ENCODE measurements at places on chromosomes 7 and 10. TPM values are rescaled to one million over a fixed set of nuclear protein-coding genes. Genes with fewer than 3 reads are reported as not detected.

Gene ZNF783
- total RNA-seq: 12.5 TPM

DNA sequence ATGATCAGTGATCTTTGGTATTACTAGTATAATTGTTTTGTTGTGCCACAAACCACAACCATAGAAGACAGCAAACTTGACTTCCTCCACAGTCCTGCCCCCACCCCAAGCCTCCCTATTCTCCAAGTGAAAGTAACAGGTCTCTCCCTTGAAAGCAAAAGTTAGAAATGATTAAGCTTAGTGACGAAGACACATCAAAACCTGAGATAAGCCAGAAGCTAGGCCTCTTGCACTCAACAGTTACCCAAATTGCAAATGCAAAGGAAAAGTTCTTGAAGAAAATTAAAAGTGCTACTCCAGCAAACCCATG, 7.5 kb downstream of the SAR1A start:
- H3K4me1 ChIP-seq: peaks cover 30% of the 10 kb centered on the region
- no peak for DNase-seq
- H3K4me3 ChIP-seq: no peak overlapping the region
- no peak overlapping the region for H3K27ac ChIP-seq

DNA sequence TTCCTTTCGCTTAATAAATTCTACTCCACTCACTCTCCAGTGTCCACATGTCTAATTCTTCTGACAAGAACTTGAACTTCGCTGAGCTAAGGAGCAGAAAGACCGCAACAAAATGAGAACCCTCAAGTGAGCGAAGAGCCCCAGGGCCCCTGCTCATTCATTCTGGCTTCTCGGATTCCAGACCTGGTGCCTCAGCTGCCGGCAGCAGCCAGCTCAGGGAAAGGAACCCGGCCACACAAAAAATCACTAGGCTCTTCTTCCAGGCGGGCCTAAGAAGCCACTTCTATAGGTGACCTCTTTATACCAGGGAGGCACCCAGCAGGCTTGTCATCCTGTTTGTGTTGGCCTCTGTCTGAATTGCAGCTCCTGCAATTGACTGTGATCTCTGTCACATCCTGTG, 33.3 kb downstream of the OTUD1 start:
- no peaks in the 10 kb centered on the region for H3K27me3 ChIP-seq
- no peak overlapping the region for H3K4me3 ChIP-seq
- H3K27ac ChIP-seq: no peak overlapping the region
- DNase-seq: no peak
- no peaks in the 10 kb centered on the region for H3K36me3 ChIP-seq

Gene SFMBT2
- total RNA-seq: 1.6 TPM

- H3K36me3 ChIP-seq: no peaks in the 10 kb centered on the region
- H3K4me3 ChIP-seq: no peak overlapping the region
- H3K27ac ChIP-seq: no peak overlapping the region
- no peak for DNase-seq
- no peaks in the 10 kb centered on the region for H3K27me3 ChIP-seq
Observed at GRCh38 chr10:44426247-44427034, 41.5 kb upstream of the CXCL12 start.

- H3K27ac ChIP-seq: no peak overlapping the region
- no peak overlapping the region for H3K4me3 ChIP-seq
- H3K4me1 ChIP-seq: no peaks in the 10 kb centered on the region
- DNase-seq: no peak
Observed at GRCh38 chr10:26637521-26638275, 59.8 kb upstream of the PDSS1 start.

Gene MMP21
- not detected for total RNA-seq

DNA sequence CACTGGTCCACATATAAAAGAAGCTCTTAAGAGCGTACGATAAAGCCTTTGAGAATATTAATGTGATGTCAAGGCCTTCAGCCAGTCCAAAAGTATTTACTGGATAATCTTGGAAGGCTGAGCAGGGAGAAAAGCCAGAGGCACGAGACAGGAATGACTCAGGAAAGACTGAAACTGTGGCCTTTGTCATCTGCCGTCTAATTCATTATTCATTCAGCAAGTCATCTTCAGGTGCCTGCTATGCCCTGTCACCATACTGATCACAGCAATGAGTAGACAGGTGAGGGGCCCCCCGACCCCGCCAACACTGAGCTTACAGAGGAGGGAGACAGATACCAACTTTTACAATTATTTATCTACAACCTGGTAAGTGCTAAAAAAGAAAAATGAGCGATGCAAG, 78.9 kb downstream of the VOPP1 start:
- H3K27me3 ChIP-seq: no peaks in the 10 kb centered on the region
- H3K4me3 ChIP-seq: no peak overlapping the region
- H3K36me3 ChIP-seq: no peaks in the 10 kb centered on the region
- no peak overlapping the region for H3K27ac ChIP-seq
- H3K4me1 ChIP-seq: no peaks in the 10 kb centered on the region

GRCh38 chr7:138975343-138976104, 5.7 kb downstream of the KIAA1549 start:
- no peak overlapping the region for H3K27ac ChIP-seq
- DNase-seq: peak; percentile 43
- H3K36me3 ChIP-seq: no peaks in the 10 kb centered on the region
- H3K4me3 ChIP-seq: no peak overlapping the region

Gene MYL10
- total RNA-seq: not detected

Gene CCDC172
- not detected for total RNA-seq

Gene NACAD
- total RNA-seq: 0.78 TPM

DNA sequence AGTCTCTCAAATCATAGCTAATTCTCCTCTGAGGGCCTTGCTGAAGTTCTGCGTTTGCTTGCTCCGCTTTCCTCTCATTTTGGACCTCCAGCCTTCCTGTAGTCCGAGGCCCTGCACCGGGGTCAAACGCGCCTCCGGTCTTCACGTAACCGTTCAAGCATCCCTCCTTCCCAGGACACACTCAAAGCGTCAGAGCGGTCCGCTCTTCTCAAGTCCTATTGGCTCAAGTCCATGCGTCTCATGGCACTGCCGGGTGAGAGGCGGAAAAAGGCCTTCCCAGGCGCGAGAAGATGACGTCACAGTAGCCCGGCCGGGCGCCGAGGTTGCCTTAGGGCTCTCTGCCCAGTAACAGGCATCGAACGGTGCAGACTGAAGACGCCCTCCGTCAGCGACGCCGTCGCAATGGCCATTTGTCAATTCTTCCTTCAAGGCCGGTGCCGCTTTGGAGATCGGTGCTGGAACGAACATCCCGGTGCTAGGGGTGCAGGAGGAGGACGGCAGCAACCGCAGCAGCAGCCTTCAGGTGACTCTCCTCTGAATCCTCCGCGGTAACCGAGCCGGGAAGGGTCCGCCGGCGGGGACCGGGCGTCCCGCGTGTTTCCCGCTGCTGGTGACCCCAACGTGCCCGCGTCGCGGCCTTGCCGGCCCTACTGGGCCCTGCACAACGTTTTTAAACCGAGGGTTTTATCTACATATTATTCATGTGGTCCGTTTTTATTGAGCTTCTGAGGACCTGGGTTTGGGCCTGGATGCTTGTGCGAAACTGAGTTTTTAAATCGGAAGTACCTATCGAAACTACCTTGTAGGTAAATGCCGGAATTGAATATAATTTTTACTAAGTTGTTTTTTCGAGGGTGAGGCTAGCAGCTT, at the start of gene NUP42:
Gene NUP42 (plus strand): TSS at position 365 of the 870 bp plus-strand sequence. CDS start 38 bp downstream, at position 403.
- H3K4me1 ChIP-seq: peaks cover 26% of the 10 kb centered on the region
- H3K4me3 ChIP-seq: peak within 1 kb of the TSS; percentile 99
- DNase-seq: peak; percentile 95

DNA sequence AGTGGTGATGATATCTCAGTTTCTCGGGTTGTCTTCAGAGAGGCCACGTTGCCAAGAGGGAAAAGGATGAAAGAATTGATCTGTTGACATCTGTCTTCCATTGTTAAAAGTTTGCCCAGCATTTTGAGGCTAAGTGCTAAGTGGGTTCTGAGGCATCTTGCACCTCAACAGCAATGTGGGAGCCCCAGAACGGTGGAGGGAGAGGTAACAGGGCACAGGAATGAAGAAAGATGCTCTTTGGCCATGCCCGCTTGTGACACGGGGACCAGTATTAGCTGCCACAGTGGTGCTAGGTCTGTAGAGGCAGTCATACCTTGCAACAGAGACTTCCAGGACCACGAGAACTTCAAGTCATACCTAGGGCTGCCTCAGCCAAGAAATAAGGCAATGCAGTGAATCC, 106.6 kb upstream of the NUPR2 start:
- H3K36me3 ChIP-seq: no peaks in the 10 kb centered on the region
- H3K4me1 ChIP-seq: no peaks in the 10 kb centered on the region
- DNase-seq: no peak
- no peak overlapping the region for H3K4me3 ChIP-seq
- no peaks in the 10 kb centered on the region for H3K27me3 ChIP-seq
- H3K27ac ChIP-seq: no peak overlapping the region

Gene PRKAR2B
- 10.6 TPM for total RNA-seq

Gene CCL26
- total RNA-seq: not detected

- H3K27ac ChIP-seq: no peak overlapping the region
- peaks cover 59% of the 10 kb centered on the region for H3K36me3 ChIP-seq
- H3K4me1 ChIP-seq: no peaks in the 10 kb centered on the region
- no peak for DNase-seq
- no peaks in the 10 kb centered on the region for H3K27me3 ChIP-seq
Observed at GRCh38 chr7:55202150-55202913, 162.8 kb upstream of the LANCL2 start.

DNA sequence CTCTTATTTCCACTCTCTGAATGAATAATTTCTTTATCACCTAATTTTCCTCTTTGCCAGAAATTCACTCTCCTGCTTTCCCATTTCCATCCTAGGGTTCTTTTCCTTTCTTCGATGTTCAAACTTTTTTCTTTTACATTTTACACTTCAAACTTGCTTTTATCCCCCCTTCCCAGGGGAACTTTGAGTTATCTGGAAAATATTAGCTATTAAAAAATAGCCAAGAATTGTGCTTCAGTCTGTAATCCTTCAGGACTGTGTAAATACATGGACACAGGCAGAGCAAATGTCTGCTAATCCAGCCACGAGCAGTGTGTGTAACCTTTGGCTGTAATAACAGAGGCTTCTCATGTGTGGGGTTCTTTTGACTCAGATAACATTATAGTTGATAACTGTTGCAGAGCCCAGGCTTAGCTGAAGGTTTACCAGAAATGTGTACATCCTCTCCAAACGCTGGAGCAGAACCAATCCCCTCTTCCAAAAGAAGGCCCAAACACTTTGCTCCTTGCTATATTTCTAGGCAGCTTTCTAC, 4.6 kb downstream of the ASB4 start:
- no peaks in the 10 kb centered on the region for H3K36me3 ChIP-seq
- H3K27ac ChIP-seq: no peak overlapping the region
- H3K4me1 ChIP-seq: no peaks in the 10 kb centered on the region
- no peak for DNase-seq

- H3K4me3 ChIP-seq: no peak overlapping the region
- peaks cover 68% of the 10 kb centered on the region for H3K4me1 ChIP-seq
- DNase-seq: no peak
- H3K27me3 ChIP-seq: no peaks in the 10 kb centered on the region
Observed at GRCh38 chr10:119297207-119297968, 90.0 kb downstream of the GRK5 start.

DNA sequence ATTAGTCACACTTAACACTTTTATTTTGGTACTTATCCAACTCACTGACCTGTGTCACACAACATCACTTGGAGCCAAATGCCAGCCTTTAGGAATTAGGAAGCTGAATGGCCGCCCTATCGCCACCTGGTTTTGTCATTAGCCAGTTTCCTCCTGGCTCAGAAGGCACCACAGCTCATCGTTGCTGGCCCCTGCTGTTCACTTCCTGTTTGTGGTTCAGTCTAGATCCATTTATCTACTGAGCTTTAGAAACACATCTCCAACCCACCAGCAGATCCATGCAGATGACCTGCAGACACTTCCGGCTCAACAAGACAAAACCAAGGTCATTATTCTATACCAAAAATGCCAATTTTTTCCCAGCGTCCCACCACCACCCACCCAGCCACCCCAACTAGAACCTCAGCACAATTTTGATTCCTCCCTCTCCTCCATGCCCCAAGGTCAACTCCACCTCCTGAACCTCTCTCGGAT, 193.5 kb upstream of the NEBL start:
- H3K4me3 ChIP-seq: no peak overlapping the region
- DNase-seq: no peak
- H3K36me3 ChIP-seq: no peaks in the 10 kb centered on the region
- H3K27ac ChIP-seq: no peak overlapping the region

- no peak overlapping the region for H3K27ac ChIP-seq
- no peak overlapping the region for H3K4me3 ChIP-seq
- H3K4me1 ChIP-seq: no peaks in the 10 kb centered on the region
- H3K36me3 ChIP-seq: no peaks in the 10 kb centered on the region
- no peaks in the 10 kb centered on the region for H3K27me3 ChIP-seq
Observed at GRCh38 chr10:121378251-121378801, 219.9 kb downstream of the FGFR2 start.

Gene ATOH7
- not detected for total RNA-seq

GRCh38 chr10:88164471-88164870, 301.0 kb downstream of the PTEN start:
- no peaks in the 10 kb centered on the region for H3K4me1 ChIP-seq
- DNase-seq: no peak
- H3K27me3 ChIP-seq: no peaks in the 10 kb centered on the region
- H3K36me3 ChIP-seq: no peaks in the 10 kb centered on the region
- H3K27ac ChIP-seq: no peak overlapping the region
- H3K4me3 ChIP-seq: no peak overlapping the region

- H3K36me3 ChIP-seq: no peaks in the 10 kb centered on the region
- DNase-seq: no peak
- H3K4me3 ChIP-seq: no peak overlapping the region
- H3K4me1 ChIP-seq: no peaks in the 10 kb centered on the region
- no peak overlapping the region for H3K27ac ChIP-seq
Observed at GRCh38 chr7:15798081-15798480, 111.6 kb upstream of the MEOX2 start.

- H3K27ac ChIP-seq: no peak overlapping the region
- no peaks in the 10 kb centered on the region for H3K27me3 ChIP-seq
- peaks cover 59% of the 10 kb centered on the region for H3K4me1 ChIP-seq
- H3K4me3 ChIP-seq: no peak overlapping the region
Observed at GRCh38 chr7:137985253-137985896, 16.5 kb downstream of the CREB3L2 start.

Gene ZC3HAV1L
- total RNA-seq: 20.8 TPM

GRCh38 chr7:49773218-49773935, at the start of gene VWC2:
VWC2 (plus strand) TSS chr7:49773638; CDS start chr7:49775436, 1,798 bp downstream.
- DNase-seq: peak; percentile 14
- no peak within 1 kb of the TSS for H3K27ac ChIP-seq
- H3K4me3 ChIP-seq: peak within 1 kb of the TSS; percentile 11
- H3K27me3 ChIP-seq: no peaks in the 10 kb centered on the region

- no peaks in the 10 kb centered on the region for H3K27me3 ChIP-seq
- DNase-seq: no peak
- no peaks in the 10 kb centered on the region for H3K4me1 ChIP-seq
- no peaks in the 10 kb centered on the region for H3K36me3 ChIP-seq
Observed at GRCh38 chr10:123229927-123230630, 75.9 kb downstream of the BUB3 start.

DNA sequence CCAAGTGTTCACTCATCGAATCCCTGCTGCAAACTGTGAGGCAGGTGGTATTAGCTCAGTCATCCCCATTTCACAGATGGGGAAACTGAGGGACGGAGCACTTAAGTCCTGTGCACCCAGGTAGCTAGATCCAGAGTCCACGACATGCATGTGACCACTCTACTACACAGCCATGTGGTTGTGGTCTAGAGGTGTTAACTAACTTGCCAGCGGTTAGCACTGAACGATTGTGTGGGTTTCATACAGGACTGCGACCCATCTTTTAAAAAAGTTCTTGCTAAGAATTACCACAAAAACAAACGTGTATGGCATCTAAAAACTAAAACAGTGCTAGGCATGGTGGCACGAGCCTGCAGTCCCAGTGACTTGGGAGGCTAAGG, 16.1 kb upstream of the ABCC2 start:
- H3K36me3 ChIP-seq: no peaks in the 10 kb centered on the region
- no peak overlapping the region for H3K27ac ChIP-seq
- H3K27me3 ChIP-seq: no peaks in the 10 kb centered on the region
- H3K4me1 ChIP-seq: no peaks in the 10 kb centered on the region

- peaks cover 67% of the 10 kb centered on the region for H3K4me1 ChIP-seq
- H3K27ac ChIP-seq: peak overlapping the region; percentile 4
- H3K27me3 ChIP-seq: no peaks in the 10 kb centered on the region
- no peaks in the 10 kb centered on the region for H3K36me3 ChIP-seq
Observed at GRCh38 chr7:66304536-66304935, 99.4 kb downstream of the TPST1 start.
